T-helper 17 cell (primary cell): ENCODE measurements at places on chromosomes 5 and 9. TPM values are rescaled to one million over a fixed set of nuclear protein-coding genes. Genes with fewer than 3 reads are reported as not detected.

The RGMB gene
- total RNA-seq = 15.0 TPM

The TUBB4B gene
- total RNA-seq = 81.0 TPM

The CRB2 gene
- not detected for total RNA-seq

DNA sequence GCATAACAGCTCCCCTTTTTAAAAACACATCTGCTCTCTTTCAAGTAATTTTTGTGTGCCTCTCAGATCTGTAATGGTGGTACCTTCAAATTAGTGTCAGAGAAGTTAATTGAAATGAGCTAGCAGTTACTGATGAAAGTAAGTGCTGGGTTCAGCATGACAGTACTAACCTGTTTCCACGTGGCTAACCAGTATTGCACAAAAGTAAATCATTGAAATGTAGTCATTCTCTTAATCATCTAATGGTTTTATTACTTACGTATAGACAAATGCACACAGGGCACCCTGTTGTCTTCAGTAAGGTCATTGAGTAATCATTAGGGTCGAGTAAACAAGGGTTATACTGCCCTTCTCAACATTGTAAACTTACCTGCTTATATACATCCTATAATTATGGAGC is 157.8 kb upstream of the PRR16 start:
- H3K4me1 ChIP-seq = no peaks in the 10 kb centered on the region
- no peak overlapping the region for H3K4me3 ChIP-seq
- no peak overlapping the region for H3K27ac ChIP-seq
- H3K27me3 ChIP-seq = no peaks in the 10 kb centered on the region
- no peak for DNase-seq

DNA sequence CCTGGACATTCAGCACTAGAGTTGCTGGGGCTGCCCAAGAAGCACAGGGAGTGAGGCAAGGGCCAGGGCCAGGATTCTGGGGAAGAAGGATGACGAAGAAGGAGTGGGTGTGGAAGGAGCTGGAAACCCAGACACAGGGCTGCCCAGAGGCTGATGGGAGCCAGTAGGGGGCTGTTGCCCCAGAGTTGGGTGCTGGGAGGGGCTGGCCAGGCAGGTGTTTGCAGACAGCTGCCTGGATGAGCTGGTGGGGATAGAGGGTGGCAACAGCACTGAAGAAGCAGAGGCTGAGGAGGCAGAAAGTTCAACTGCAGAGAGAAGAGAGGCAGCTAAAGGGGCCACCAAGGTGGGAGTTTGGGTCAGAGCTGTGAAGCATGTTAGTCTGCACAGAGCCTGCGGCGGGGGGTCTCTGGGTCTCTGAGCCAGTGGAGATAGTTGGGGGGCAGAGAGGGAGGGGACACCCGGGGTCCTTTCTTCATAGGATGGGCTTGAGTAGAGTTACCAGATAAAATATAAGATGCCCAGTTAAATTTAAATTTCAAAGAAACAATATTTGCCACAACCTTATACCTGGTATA is 2.5 kb upstream of the AQP7 start:
- peaks cover 18% of the 10 kb centered on the region for H3K4me1 ChIP-seq
- H3K27me3 ChIP-seq = no peaks in the 10 kb centered on the region
- no peak for DNase-seq
- no peak overlapping the region for H3K4me3 ChIP-seq
- H3K27ac ChIP-seq = peak overlapping the region; percentile 56
- H3K36me3 ChIP-seq = no peaks in the 10 kb centered on the region

DNA sequence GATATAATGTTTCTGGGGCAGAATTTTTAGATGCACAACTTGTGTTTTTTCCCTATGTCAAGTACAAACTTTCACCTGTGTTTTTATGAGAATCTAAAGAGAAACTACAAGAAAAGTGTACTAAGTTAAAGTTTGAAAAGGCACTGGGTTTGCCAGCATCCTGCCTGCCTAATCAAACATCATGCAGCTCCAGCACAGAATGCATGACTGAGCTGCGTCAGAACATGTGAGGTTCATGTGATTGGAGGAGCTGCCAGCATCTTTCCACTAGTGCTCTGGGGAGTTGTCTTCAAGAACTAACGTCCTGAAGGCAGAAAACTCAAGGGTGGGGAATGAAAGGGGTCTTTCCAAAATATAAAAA is 46.1 kb upstream of the RIC1 start:
- H3K27me3 ChIP-seq = no peaks in the 10 kb centered on the region
- H3K4me1 ChIP-seq = peaks cover 31% of the 10 kb centered on the region
- peak overlapping the region; percentile 72 for H3K27ac ChIP-seq
- no peaks in the 10 kb centered on the region for H3K36me3 ChIP-seq

DNA sequence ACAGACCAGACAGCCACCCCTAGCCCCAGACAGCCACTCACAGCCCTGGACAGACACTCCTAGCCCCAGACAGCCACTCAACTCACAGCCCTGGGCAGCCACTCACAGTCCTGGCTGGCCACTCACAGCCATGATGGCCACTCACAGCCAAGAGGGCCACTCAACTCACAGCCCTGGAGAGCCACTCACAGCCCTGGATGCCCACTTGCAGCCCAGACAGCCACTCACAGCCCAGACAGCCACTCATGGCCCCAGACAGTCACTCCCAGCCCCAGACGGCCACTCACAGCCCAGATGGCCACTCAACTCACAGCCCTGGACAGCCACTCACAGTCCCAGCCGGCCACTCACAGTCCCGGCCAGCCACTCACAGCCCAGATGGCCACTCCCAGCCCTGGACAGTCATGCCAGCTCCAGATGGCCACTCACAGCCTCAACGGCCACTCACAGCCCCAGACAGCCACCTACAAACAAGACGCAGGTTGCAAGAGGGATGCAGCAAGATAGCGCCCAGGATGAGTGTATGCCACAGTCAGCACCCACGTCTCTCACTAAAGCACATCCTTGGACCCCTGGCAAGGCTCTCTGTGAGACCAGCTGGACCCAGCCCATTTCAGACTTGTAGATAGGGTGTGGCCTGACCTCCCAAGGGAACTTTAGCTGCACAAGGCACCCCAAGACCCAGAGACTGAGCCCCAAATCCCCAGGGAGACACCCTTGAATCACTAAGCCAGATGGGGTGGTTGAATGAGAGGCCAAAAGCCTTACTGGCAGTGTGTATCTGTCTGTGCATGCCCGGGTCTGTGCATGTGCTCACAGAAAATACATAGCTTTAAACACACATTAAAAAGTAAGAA is 22.4 kb downstream of the ZDHHC11B start:
- H3K4me1 ChIP-seq = peaks cover 17% of the 10 kb centered on the region
- H3K4me3 ChIP-seq = no peak overlapping the region
- no peaks in the 10 kb centered on the region for H3K36me3 ChIP-seq
- no peak for DNase-seq

DNA sequence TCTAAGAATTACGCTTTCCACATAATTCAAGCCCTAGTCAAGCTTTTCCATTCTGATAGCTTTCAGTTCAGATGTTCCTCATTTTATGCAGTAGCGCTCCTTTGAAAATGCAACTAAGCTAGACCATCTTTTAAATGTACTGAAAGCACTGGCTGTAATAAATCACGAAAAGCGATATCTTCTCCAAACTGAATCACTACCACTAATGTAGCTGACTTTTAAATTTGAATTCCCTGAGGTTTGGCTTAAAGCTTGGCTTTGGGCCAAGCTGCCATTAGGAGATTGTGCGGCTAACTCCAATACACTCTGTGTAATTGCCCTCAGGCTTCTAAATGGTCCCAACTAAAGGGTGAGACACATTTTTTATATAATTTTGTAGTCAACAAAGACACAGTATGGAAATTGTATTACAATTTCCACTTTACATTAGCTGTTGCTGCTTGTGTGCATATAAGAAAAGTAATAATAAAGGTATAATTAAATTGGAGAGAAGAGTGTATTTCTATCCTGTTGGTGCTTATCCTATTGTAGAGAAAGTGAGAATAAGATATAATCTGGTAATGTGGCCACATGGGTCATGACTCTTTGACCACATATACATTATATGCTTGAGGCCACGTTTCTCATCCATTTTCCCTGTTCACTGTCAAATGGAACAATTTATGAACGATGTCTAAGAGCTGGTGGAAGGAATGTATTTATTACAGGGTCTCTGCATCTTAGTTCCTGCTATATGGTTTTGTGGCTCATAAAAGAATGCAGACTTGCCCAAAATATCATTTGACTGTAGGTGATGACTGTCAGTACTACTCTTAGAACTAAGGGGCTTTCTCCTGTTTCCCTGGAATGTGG is 118.7 kb upstream of the TAF11L2 start:
- H3K4me3 ChIP-seq = no peak overlapping the region
- H3K36me3 ChIP-seq = no peaks in the 10 kb centered on the region
- DNase-seq = no peak
- no peaks in the 10 kb centered on the region for H3K4me1 ChIP-seq
- no peaks in the 10 kb centered on the region for H3K27me3 ChIP-seq
- H3K27ac ChIP-seq = no peak overlapping the region

DNA sequence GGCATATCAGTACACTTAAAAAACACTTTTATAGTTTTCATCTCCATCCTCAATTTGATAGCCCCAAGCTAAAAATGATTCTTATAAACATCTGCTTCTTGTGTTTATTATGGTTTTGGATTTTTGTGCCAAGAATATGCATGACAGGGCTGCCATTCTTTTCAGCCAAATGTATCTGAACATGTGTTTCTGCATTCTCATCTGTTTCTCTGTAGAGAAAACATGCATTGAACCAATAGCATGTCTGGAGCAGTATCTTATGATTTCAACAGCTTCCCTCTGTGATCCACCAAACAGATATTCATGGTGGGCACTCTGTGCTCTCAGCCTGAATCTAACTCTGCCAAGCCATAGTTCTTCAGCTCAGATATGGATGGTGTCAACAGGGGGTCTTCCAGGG is 99.3 kb upstream of the ERCC6L2 start:
- no peak for DNase-seq
- H3K27me3 ChIP-seq = peaks cover 18% of the 10 kb centered on the region
- no peaks in the 10 kb centered on the region for H3K36me3 ChIP-seq
- H3K4me1 ChIP-seq = peaks cover 4% of the 10 kb centered on the region

DNA sequence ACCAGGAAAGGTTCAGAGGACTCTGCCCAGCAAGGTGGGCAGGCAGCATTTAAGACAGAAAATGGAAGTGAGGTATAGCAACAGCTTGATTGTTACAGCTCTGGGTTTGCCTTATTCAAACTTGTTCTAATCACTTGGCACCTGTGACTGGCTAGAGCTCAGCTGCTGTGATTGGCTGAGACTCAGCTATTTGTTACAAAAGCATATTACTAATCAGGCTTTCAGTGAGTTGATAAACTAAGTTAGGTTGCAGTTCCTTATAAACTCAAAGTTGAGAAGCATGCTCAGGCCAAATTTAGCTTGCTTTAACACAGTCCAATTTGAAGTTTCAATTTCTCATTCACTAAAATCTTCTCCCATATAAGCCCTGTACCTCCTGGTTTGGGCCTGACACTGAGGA is 56.3 kb downstream of the GDA start:
- peaks cover 25% of the 10 kb centered on the region for H3K27me3 ChIP-seq
- H3K4me1 ChIP-seq = peaks cover 3% of the 10 kb centered on the region
- no peak overlapping the region for H3K4me3 ChIP-seq
- DNase-seq = no peak
